ENCODE measurements at places on chromosomes 5 and 9.

DNA sequence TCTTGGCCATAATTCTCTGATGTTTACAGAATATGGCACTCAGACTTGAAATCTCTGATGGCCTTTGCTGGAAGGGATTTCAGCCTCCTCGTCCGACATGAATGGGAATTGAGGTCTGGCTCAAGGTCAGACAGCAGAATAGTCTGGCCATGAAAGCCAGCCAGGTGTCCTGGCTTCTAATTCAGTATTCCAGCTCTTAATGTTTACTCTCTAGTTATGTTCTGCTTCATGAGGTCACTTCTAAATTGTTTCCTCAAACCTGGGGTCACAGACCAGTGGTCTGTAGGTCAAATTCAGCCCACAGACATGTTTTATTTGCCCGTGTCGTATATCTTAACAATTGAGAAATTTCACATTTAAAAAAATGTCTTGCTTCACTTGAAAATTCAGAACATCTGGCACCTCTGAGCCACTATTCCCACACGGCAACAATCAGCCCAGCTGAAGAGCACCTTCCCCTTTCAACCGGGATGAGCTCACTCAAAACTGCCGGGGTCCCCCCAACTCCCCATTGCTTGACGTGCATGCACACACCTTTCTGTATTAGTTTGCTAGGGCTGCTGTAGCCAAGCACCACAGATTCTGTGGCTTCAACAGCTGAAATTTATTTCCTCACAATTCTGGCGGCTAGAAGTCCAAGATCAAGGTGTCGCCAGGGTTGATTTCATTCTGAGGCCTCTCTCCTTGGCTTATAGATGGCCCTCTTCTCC lies 243.5 kb downstream of the ENC1 start:
- DNase-seq: no peak

DNA sequence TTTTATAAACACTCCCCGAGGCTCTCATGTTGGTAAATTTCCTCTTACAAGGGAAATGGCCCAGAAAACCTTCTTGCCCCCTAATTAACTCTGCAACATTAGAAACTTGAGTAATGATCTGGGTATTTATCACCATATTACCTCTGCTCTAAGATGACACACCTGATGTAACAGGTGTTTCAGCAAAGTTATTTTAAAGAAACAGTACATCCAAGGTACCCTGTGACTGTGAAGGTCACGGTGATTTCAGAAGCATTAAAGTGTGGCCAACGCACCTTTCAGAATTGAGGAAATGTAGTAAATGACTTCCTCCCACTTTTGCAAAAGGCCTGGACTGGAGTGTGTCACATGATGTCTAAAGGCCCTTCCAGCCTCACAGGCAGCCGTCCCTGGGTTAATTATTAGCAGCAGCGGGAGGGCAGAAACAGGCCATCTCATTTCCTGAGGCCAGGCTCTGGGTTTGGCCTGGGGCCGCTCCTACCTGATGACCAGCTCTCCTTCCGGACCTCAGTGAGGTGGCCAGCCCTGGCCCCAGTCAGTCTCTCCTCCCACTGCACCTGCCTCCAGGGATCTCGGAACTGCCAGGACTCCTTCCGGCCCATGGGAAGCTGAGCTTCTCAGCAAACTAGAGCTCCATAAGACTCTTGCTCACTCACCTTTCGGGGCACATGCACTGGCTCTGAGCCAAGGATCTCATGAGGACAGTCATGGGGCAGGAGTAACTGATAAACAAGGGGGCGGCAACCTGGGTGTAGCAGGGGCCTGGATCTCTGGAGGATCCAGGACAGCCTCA lies 20.7 kb downstream of the PTPN3 start:
- no peak for DNase-seq

DNA sequence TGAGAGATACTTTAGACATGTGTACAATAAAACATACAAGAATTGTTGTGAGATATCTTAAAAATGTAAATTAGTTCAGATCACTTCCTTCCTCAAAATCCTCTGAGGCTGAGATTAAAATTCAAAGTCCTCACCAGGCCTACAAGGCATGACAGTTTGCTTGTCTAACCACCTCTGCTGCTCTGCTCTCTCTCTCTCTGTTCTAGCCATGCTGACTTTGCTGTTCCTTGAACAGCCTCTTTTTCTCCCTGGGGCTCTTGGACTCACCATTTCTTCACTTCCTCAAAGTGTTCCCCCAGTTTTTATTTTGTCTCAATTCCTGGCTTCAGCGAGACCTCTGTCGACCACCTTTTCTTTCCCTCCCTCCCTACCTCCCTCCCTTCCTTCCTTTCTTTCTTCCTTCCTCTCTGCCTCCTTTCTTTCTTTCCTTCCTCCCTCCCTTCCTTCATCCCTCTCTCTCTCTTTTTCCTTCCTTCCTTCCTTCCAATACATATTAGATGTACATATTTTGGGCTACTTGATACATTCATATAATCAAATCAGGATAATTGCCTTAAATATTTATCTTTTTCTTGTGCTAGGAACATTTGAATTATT lies 27.0 kb downstream of the CATSPER3 start:
- no peak for DNase-seq

DNA sequence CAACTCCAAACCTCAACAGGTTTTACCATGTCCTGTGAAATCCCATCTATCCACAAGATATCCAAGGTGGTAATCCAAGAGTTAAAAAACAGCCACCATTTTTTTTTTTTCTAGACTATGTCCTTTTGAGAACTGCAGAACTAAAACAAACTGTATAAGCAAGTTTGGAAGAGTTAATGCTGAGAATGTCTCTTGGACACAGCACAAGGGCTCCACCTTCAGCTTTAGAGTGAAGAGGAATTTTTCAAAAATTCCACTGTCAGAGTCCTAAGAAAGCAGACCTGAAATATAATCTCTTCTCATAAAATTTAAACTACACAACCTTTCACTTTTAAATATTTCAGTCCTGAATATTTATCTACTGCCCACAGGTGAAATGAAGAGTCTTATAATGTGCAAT lies 167.8 kb upstream of the CCNG1 start:
- DNase-seq: no peak

GRCh38 chr9:135617538-135617900 lies 21.8 kb downstream of the GLT6D1 start:
- no peak for DNase-seq
